ENCODE measurements at places on chromosomes 11 and 22. TPM values are rescaled to one million over a fixed set of nuclear protein-coding genes. Genes with fewer than 3 reads are reported as not detected.

TBX10 gene
- not detected for total RNA-seq

DNA sequence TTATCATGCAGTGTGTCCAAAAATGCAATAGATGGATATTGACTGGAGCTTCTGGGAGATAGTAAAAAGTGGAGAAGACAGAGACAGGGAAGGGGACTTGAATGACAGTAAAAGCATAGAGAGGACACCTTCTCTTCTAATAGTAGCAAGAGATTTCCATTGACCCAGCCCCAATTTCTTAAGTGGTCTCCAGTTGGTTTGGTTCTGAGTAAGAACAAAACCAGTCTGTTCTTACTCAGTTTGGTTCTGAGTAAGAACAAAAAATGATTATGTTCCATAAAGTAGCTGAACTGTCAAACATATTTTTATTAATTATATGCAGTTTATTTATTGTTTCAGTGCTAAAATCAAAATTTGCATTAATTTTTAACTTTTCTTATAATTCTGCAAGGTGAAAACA is 316.8 kb upstream of the MPPED2 start:
- H3K4me3 ChIP-seq, result no peak overlapping the region
- no peaks in the 10 kb centered on the region for H3K4me1 ChIP-seq
- H3K27ac ChIP-seq, result no peak overlapping the region
- H3K36me3 ChIP-seq, result no peaks in the 10 kb centered on the region

DNA sequence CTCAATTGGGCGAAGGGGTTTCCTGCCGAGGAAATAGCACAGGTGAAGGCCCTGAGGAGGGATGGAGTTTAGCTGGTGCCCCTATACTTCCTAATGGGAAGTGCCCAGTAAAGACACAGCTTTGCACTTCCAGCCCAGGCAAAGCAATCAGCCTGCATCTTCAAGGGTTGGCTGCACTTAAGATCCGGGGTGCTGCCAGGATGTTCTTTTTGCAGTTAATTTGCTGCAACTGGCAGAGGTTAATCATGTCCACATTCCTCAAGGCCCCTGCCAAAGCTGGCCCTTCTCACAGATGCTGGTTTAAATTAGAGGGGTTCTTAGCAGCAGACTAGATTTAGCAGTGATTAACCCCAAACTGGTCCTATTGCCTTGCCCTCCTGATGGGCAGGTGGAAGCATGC is 137.7 kb upstream of the NAV2 start:
- no peaks in the 10 kb centered on the region for H3K36me3 ChIP-seq
- H3K27ac ChIP-seq, result no peak overlapping the region
- H3K27me3 ChIP-seq, result no peaks in the 10 kb centered on the region
- peaks cover 20% of the 10 kb centered on the region for H3K4me1 ChIP-seq
- H3K4me3 ChIP-seq, result no peak overlapping the region

DNA sequence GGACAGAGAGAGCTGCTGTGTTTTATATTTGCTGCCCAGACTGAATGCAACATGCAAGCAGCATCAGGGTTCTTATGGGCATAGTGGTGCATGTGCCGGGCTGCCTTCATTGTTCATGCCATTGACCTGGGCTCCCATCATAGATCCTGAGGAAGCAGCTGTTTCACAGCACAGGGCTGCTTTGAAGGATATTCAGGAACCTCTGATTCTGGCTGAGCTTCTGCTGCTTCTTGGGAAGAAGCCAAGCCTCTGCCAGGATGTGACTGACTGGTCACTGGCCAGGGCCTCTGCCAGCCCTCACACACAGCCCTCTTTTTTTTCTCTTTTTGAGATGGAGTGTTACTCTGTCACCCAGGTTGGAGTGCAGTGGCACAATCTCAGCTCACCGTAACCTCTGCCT is 43.3 kb downstream of the CYB5R2 start:
- no peak for DNase-seq
- H3K4me3 ChIP-seq, result no peak overlapping the region
- no peaks in the 10 kb centered on the region for H3K36me3 ChIP-seq
- H3K27ac ChIP-seq, result peak overlapping the region; percentile 52

GRCh38 chr11:77198440-77198849 is 70.4 kb downstream of the MYO7A start:
- no peak overlapping the region for H3K4me3 ChIP-seq
- no peaks in the 10 kb centered on the region for H3K36me3 ChIP-seq
- no peaks in the 10 kb centered on the region for H3K4me1 ChIP-seq
- H3K27ac ChIP-seq, result no peak overlapping the region

ELF5 gene
- total RNA-seq, result 0.16 TPM

- no peak for DNase-seq
- H3K4me1 ChIP-seq, result no peaks in the 10 kb centered on the region
- H3K27ac ChIP-seq, result no peak overlapping the region
- H3K27me3 ChIP-seq, result no peaks in the 10 kb centered on the region
- H3K36me3 ChIP-seq, result no peaks in the 10 kb centered on the region
Observed at GRCh38 chr22:22882033-22882717, 5.4 kb upstream of the IGLL5 start.

GRCh38 chr11:3107608-3108182 is 50.5 kb upstream of the CARS1 start:
- peaks cover 3% of the 10 kb centered on the region for H3K4me1 ChIP-seq
- no peak overlapping the region for H3K27ac ChIP-seq
- H3K27me3 ChIP-seq, result no peaks in the 10 kb centered on the region
- H3K4me3 ChIP-seq, result no peak overlapping the region
- DNase-seq, result no peak
- H3K36me3 ChIP-seq, result no peaks in the 10 kb centered on the region

DNA sequence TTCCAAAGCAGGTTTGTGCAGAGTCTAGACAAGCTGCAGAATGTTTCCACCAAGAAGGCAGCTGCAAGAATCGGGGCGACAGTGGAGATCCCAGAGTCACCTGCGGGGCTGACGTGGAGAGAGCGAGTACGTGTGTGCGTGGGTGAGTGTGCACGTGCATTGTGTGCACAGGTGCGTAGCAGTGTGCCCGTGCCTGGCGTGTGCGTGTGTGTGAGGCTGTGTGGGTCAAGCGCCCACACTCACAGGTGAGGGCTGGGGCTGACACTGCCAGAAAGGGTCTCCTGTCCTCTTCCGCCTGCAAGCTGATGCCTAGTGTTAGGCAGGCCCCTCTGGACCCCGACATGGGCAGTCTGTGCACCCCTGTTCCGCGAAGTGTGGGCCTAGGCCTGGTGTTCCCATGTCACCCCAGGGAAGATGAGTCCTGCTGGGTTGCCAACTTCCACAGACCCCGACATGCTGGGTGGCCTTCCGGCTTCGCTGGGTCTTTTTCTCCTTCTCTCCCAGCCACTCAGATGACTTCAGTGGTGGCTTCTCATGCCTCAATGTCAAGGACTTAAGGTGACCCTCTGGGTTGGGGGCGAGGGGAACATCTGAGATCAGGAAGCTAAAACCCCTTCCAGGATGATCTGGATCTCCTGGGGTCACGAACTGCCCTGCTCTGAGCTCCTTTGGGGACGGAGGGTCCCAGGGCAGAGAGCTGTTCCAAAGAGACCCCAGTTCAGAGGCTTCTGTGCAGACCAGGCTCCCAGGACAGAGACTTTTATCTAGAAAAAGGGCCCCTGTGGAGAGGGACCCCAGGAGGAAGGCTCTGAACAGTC is 10.4 kb upstream of the SYT8 start:
- H3K36me3 ChIP-seq, result no peaks in the 10 kb centered on the region
- no peak overlapping the region for H3K4me3 ChIP-seq
- no peaks in the 10 kb centered on the region for H3K27me3 ChIP-seq
- no peak for DNase-seq
- H3K4me1 ChIP-seq, result peaks cover 23% of the 10 kb centered on the region
- H3K27ac ChIP-seq, result no peak overlapping the region

DNA sequence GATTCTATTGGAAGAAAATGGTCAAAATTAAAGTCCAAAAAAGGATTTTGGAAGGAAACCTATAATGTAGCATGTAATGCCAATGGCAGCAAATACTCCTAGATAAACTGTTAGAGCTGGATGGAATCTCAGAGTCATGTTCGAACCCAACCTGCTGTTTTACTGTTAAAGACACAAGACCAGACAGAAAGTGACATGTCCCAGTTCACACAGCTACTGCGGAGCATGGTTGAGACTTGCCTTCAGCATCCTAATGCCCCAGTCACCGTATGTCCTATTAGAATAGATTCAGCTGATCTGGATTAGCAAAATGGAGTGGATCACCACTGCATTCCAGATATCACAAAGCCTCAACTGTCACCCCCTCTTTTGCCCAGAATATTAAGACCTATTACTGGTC is 14.9 kb downstream of the PISD start:
- DNase-seq, result no peak
- H3K27me3 ChIP-seq, result no peaks in the 10 kb centered on the region
- peaks cover 23% of the 10 kb centered on the region for H3K4me1 ChIP-seq
